BE2C (cell line): ENCODE measurements at places on chromosomes 4 and X.
A peak's percentile ranks its signal among the peaks of the same experiment; 100 is the strongest.

GRCh38 chr4:5990446-5991160 is 27.6 kb downstream of the C4orf50 start:
- DNase-seq: no peak

DNA sequence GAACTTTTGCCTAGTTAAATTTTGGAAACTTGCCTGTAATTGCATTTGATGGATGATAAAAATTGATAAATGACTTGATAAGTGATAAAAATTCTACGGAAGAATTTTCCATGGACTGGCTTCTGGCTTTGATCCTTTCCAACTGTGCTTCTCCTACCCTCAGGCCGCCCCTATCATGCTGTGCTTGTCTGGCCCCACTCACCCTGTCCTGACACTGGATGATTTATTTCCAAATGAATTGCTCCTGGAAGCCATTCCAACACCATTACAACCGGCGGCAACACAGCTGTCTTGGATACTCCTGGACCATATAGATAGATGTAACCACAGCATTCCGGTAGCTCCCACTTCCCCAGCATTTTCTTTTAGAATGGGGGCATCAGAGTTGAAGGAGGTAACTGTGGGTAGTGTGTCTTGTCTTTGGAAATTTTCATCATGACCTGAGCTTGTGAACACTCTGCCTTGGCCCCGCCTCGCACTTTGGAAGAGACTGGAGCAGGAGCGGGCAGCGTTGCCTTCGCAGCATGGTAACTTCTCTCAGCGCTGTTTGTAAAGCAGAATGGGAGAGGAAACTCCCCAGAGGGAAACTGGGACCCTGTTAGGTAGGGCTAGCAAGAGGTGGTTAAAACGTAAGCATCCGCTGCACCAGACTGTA is 77.4 kb downstream of the TBL1X start:
- peak; percentile 25 for DNase-seq

DNA sequence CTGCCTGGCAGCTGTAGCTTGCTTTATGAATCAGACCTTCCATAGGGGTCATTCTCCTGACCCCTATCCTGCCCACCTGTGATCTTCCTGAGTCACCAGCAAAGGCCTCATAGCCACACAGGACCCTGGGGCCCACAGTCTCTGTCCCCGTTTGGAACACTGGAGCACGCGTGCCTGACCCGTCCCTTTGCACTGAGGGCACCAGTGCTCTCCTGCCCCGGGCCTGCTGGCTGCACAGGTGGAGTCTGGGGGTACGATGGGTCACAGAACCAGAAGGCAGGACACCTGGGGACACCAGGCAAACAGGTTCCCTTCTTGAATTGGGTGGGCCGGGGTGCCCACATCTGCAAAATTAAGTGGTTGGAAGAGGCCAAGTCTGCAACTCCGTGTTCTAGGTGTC is 97.2 kb downstream of the CPZ start:
- no peak for DNase-seq

DNA sequence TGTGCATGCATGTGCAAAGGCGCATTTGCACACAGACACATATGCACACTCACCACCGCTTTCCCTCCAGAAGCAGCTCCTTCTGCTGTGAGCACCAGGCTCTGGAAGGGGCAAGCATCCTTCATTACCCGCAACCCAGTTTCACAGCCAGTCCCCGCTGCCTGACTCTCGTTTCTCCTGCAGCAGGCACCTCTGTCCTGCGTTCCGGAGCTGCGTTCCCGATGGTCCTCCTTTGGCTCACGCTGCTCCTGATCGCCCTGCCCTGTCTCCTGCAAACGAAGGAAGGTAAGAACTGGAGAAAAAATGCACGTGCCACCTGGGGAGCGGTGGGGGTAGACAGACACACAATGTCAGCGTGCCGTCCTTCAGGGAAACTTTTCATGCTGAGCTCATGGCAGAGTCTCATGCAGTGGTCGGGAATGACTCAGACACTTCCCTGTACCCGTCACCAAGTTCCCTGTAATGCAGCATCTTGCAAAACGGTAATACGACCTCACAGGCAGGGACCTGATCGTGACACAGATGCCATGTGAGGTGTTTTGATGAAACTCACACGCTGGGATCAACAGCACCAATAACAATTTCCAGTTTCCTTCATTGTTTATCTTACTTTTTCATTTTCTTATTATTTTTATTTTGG is 5.1 kb downstream of the IL3RA start:
- DNase-seq: no peak

- no peak for DNase-seq
These were observed 25.2 kb downstream of the MANBA start for GRCh38 chr4:102735582-102735981.

- no peak for DNase-seq
These were observed 1286.6 kb downstream of the FSTL5 start for GRCh38 chr4:160877087-160877790.

DNA sequence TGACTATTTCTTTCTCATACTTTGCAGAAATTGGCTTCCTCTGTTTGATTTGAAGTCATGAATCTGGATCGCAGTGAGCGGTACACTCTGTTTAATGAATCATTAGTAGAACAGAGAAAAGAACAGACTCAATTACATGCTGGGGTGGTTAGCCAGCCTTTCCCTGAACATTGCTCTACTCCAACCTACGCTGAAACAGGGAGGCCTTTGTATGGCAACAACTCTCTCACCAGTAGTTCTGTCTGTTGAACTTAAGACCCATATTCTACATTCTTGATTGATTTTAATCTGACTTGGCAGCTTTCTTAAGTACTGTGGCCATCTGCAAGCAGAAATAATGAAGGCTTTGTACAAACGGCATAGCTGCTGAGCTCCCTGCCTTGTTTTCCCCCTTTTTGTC is 19.0 kb upstream of the AP1S2 start:
- no peak for DNase-seq

DNA sequence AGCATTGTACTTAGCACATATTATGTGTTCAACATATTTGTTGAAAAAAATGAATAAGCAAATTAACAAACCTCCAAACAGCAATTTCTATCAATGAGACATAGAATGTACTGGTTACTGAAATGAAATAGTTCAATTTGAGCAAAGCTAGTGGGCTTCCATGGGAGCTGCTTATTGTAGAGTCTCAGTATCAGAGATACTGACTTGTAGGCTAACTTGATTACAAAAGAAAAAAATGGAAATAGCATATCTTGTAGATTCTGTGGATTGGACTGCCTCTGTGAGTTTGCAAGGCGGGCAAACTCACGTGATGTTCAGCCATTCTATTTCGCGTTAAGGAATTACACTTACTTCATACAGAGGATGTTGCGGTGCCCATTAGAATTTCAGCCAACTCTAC is 222.1 kb upstream of the JADE1 start:
- DNase-seq: no peak

GRCh38 chr4:99947190-99947578 is 766 bp upstream of the DNAJB14 start:
- no peak for DNase-seq

GRCh38 chr4:57639561-57640382 is 529.6 kb upstream of the IGFBP7 start:
- DNase-seq: no peak

DNA sequence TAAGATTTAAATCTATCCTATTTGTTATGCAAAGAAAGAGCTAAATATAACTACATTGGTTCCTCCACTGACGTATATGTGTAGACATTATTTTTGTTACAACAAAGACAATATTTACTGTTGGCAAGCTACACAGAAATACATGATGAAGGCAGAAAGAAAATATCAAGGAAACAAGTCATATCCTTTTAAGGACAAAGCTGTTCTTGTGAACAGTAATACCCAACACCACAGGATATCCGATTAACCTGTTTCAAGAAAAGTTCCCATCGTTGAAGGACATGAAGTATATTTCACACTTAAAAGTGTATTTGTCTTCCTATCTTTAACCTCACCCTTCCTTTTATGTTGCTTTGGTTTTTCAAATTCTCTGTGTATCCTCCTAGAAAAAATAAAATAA is 235.8 kb upstream of the AADAT start:
- no peak for DNase-seq

- no peak for DNase-seq
These were observed 143.2 kb downstream of the FRYL start for GRCh38 chr4:48636911-48637310.

- no peak for DNase-seq
These were observed 7.3 kb downstream of the RPS4X start for GRCh38 chrX:72269671-72270251.

DNA sequence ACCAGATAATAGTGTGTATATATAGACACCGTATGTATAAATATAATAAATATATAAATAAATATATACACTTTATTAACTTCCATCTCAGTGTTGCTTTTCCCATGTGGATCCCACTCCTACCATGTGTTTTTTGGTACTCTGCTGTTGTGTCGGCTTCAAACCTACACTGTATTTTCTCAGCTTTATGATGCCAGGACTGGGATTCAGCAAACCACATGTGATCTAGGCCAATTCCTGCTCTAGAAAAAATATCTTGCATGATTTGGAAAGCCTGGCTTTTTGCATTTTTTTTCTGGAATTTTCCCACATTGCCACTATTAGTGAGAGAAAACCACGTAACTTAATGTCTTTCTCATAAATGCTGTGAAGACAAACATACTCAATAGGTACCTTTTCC is 55.8 kb downstream of the POLR2B start:
- DNase-seq: no peak

DNA sequence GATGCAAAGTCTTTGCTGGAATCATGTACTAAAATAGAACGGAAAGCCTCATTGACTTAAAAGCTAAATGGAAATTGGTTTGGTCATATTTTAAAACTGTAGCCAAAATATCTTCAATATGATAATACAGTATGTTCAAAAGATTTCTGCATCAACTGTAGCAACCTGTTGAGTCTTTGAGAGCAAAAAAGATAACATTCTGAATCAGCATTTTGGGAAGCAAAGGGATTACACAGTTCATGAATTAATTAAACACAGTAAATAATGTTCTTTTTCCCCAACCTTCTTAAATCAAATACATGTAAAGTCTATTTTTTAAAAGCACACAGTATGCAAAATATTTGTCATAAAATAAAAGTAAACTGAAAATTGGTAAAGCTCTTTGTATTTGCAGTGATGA is 50.5 kb downstream of the DCHS2 start:
- DNase-seq: no peak

DNA sequence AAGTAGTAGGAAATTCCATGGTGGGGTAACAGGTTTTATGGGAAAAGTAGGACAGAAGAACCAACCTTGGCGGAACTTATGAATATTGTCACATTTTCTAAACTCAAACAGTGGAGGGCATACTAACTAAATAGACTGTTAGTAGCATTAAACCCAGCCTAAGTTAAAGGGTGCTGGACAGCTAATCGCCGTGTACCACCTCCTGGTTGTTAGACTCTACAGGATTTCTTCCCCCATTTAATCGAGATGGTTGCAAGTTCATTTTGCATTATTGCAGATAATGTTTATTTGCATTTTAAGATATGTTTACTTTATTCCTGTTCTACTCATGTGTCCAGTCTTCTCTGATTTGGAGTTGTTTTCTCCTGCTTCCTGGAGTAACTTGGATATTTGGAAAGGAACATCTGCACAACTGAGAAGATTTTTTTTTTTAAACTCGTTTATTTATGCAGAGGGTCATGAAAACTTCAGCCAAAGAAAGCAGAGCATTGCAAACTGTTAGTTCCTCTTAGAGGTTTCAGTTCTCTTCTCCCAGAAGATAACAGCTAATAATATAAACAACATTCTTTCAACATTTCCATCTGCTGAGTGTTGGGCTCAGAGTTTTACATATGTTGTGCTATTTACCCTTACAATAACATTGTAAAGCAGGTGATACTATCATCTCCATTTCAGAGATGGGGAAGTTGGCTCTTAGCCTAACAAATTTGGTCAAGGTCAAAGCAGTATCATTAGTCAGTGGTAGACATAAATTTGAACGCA is 51.5 kb upstream of the TBC1D9 start:
- no peak for DNase-seq
